ENCODE measurements at places on chromosomes 1 and 21.

- no peak for DNase-seq
These were observed 41.6 kb upstream of the EPHA8 start for GRCh38 chr1:22521692-22522091.

GRCh38 chr1:13757693-13758092, 57.7 kb downstream of the PRDM2 start:
- DNase-seq, result no peak

DNA sequence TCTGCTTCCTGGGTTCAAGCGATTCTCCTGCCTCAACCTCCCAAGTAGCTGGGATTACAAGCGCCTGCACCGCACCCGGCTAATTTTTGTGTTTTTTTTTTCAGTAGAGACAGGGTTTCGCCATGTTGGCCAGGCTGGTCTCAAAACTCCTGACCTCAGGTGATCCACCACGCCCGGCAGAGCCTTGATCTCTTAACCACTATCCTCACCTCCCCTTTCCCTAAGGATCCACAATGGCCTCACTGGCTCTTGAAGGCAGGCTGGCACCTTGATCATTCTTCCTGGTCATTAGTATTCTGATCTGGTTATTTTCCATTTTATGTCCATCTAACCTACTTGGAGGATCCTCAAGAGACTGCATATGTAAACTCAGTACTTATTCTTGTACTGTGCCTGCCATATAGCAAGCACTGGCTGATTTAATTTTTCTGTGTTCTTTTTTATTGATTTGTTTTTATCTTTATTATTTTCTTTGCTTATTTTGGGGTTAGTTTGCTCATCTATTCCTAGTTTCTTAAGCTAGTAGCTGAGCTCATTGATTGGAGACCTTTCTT, 6.3 kb downstream of the RCC1 start:
- DNase-seq, result no peak

DNA sequence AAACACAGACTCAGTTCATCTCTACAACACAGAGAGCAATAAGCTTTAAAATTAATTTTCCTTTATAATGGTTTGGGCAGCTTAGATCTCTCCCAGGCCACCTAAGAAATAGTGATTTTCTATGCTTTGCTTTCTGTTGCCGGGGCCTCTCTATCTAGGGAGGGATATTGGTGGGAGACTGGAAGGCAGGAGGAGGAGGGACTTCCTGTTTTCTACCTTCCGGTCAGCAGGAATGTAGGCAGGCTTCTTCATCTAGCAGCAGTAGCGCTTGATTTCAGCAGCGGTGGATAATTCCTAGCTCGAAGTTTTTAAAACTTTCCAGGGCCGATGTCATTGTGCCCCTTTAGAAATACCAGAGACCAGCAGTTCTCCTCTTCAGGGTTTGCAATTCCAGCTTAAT, 5.1 kb upstream of the DESI2 start:
- DNase-seq, result no peak

- peak; percentile 37 for DNase-seq
These were observed 10.2 kb downstream of the ADAM30 start for GRCh38 chr1:119885903-119886783.

DNA sequence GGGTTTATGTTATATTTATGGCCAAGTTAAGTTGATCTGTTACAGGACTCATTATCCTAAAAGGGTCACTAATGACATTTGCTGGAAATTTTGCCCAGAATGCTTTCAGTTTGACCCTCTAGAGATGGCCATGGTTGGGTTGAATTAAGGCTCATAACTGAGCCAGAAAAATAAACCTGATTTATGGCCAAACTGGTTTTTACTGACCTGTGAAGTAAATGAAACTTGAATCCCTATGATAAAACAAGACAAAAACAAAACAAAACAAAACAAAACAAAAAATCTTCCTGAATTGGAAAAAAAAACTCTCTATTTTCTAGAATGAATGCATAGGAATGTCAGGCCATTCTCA, 72.5 kb upstream of the CLDN14 start:
- DNase-seq, result no peak

GRCh38 chr1:118989006-118989815, 1.1 kb upstream of the TBX15 start:
- DNase-seq, result no peak

GRCh38 chr1:93219443-93219842, 38.9 kb downstream of the CCDC18 start:
- DNase-seq, result no peak

Measured in HCT116 (cell line).